ENCODE measurements at places on chromosomes 5 and 9. TPM values are rescaled to one million over a fixed set of nuclear protein-coding genes. Genes with fewer than 3 reads are reported as not detected.

GRCh38 chr5:154205441-154206117, 15.0 kb downstream of the GALNT10 start:
- no peak overlapping the region for H3K27ac ChIP-seq
- peaks cover 3% of the 10 kb centered on the region for H3K4me1 ChIP-seq
- H3K27me3 ChIP-seq = no peaks in the 10 kb centered on the region
- no peak overlapping the region for H3K4me3 ChIP-seq

- peaks cover 5% of the 10 kb centered on the region for H3K4me1 ChIP-seq
- H3K4me3 ChIP-seq = no peak overlapping the region
- DNase-seq = peak; percentile 39
- no peak overlapping the region for H3K27ac ChIP-seq
- H3K36me3 ChIP-seq = no peaks in the 10 kb centered on the region
- H3K27me3 ChIP-seq = no peaks in the 10 kb centered on the region
Observed at GRCh38 chr9:121960665-121961064, 132.4 kb downstream of the TTLL11 start.

The F2RL1 gene
- 10.6 TPM for total RNA-seq

- H3K36me3 ChIP-seq = peaks cover 5% of the 10 kb centered on the region
- peaks cover 17% of the 10 kb centered on the region for H3K27me3 ChIP-seq
- peak; percentile 98 for DNase-seq
Observed at GRCh38 chr9:86947146-86948073, at the start of gene GAS1. TSS of gene GAS1 (minus strand) at chr9:86947506. CDS start at chr9:86946779, 727 bp downstream.

GRCh38 chr5:9766581-9766980, 136.4 kb upstream of the TAS2R1 start:
- H3K36me3 ChIP-seq = no peaks in the 10 kb centered on the region
- H3K27ac ChIP-seq = no peak overlapping the region
- no peaks in the 10 kb centered on the region for H3K27me3 ChIP-seq
- H3K4me1 ChIP-seq = peaks cover 3% of the 10 kb centered on the region
- no peak overlapping the region for H3K4me3 ChIP-seq

The EDIL3 gene
- total RNA-seq = 7.8 TPM

- peak overlapping the region; percentile 78 for H3K27ac ChIP-seq
- no peaks in the 10 kb centered on the region for H3K27me3 ChIP-seq
- no peak overlapping the region for H3K4me3 ChIP-seq
- H3K4me1 ChIP-seq = peaks cover 43% of the 10 kb centered on the region
- peak; percentile 79 for DNase-seq
Observed at GRCh38 chr9:136525841-136526499, 19.9 kb downstream of the NOTCH1 start.

DNA sequence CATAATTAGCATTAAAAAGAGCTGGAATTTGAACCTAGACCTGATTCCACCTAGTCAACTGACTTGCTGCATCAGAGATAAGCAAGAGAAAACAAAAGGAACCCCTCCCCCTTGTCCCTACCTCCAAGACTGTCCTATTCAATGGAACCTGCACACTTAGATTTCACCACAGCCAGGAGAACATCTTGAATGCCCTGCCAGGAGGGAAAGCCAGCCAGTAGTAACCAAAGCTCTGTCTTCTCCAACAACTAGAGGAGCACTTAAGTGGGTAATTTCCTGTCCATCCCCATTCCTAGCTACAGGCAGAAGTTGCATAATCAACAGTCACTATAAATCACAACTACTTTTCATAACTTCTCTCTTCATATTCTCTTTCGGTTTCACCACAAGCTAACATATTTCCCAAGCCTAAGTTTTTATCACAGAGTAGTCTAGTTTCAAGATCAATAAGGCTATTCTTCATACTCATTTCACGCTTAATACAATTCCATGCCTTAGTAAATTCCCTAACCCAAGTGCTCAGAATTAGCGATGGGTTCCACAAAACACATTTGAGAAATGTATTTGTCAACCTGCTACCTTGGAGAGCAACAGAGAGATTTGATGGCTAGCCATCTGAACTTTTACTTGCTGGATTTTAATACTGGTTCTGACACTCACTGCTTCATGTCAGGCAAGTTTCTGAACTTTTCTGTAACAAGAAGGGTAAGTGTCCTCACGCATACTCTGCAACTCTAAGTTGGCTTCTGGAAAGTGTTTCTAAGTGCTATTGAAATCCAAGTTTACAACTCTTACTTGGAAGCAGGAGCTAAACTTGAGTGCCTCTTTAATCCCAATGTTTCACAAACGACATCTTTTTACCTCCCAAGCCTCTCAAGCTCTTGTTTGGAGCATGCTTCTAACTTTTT, 2.0 kb downstream of the DENND1A start:
- no peaks in the 10 kb centered on the region for H3K27me3 ChIP-seq
- H3K36me3 ChIP-seq = no peaks in the 10 kb centered on the region
- H3K27ac ChIP-seq = no peak overlapping the region
- H3K4me3 ChIP-seq = peak overlapping the region; percentile 76
- no peak for DNase-seq

The IQGAP2 gene
- 37.7 TPM for total RNA-seq

The CACFD1 gene
- total RNA-seq = 29.3 TPM

GRCh38 chr9:108786901-108787689, 68.7 kb downstream of the ACTL7B start:
- H3K36me3 ChIP-seq = no peaks in the 10 kb centered on the region
- peak; percentile 67 for DNase-seq
- peak overlapping the region; percentile 48 for H3K27ac ChIP-seq
- no peaks in the 10 kb centered on the region for H3K27me3 ChIP-seq
